ENCODE measurements at places on chromosomes 13 and 19. TPM values are rescaled to one million over a fixed set of nuclear protein-coding genes. Genes with fewer than 3 reads are reported as not detected.

DNA sequence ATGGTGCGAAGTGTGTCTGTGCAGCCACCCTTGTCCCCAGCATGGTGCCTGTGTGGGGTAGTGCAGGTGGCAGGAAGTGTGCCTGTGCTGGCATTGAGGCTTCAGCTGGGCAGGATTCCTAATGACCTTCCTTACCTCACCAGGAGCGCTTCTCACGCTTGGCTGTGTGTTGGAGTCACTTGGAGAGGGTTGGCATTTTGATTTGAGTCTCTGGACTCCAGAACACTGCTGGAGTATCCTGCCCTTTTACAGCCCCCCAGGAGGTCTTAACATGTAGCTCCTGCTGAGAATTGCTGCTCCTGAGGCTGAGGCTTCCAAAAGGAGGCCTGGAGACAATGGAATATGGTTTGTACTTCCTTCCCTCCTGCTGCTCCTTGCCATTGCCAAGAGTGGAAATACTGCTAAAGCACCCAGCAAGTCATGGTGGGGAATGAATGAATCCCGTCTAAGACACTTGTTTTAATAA, 87.1 kb downstream of the ARHGEF7 start:
- H3K27me3 ChIP-seq = no peaks in the 10 kb centered on the region
- no peak for DNase-seq

DNA sequence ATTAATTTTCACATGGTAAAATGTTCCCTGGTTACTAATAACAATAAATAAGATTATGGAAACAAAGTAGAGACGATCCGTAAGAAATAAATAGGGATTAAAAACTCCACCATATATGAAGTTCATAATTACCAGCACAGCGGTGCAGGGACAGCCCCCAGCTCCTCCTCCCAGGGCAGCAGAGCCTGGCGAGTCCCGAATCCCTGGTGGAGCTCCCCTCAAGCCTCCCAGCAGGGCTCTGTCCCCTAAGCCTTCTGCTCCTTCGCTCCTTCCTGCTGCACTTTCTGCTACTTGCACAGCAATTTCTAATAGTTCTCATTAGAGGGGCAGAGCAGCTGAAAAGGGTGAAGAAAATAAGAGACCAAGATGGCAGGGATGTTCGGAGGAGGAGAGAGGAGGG, 43.6 kb downstream of the RASA3 start:
- no peak overlapping the region for H3K27ac ChIP-seq
- H3K4me1 ChIP-seq = no peaks in the 10 kb centered on the region
- DNase-seq = no peak
- no peak overlapping the region for H3K4me3 ChIP-seq
- H3K36me3 ChIP-seq = no peaks in the 10 kb centered on the region
- H3K27me3 ChIP-seq = no peaks in the 10 kb centered on the region

GRCh38 chr13:111900390-111901131, 166.4 kb upstream of the SOX1 start:
- no peaks in the 10 kb centered on the region for H3K27me3 ChIP-seq
- no peaks in the 10 kb centered on the region for H3K36me3 ChIP-seq
- H3K27ac ChIP-seq = no peak overlapping the region
- H3K4me3 ChIP-seq = no peak overlapping the region

DNA sequence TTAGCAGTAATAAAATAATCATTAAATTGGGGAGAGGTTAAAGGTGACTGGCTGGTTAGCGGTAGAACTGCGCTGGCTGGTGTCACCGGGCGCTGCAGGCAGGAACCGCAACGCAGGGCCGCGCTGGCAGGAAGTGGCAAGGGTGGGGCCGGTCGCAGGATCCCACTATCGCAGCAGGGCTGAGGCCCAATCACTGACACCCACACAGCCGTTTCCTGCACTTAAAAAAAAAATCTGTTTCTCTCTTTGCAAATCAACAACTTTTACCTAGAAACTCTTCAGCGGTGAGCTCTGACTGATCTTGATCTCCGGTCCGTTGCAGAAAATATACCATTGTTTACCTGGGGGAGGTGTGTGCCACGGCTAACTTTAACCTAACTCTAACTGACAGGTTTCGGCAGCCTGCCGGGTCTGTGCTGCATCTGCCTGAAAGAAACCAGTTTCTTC, 46.9 kb downstream of the KLF2 start:
- H3K36me3 ChIP-seq = peaks cover 15% of the 10 kb centered on the region
- H3K4me3 ChIP-seq = no peak overlapping the region

DNA sequence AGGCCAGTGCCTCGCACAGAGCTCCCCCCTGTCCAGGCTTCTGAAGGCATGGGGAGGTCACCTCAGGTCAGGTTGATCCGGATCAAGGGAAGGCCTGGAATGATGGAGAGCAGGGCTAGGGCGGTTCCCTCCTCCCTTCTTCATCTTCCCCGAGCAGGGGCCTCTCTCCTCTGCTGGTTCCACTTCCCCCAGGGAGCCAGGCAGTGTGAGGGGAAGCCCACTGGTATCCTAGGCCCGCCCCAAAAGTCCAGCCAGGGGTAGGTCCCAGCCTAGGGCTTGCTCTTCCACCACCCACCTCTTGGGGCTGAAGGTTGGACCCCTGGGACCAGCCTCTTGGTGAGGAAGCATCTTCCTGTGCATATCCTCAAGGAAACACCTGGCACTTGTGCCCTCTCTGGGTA, 16.4 kb upstream of the PRR19 start:
- no peaks in the 10 kb centered on the region for H3K27me3 ChIP-seq
- DNase-seq = no peak
- H3K4me3 ChIP-seq = peak overlapping the region; percentile 61
- H3K27ac ChIP-seq = peak overlapping the region; percentile 84
- H3K36me3 ChIP-seq = peaks cover 27% of the 10 kb centered on the region

DNA sequence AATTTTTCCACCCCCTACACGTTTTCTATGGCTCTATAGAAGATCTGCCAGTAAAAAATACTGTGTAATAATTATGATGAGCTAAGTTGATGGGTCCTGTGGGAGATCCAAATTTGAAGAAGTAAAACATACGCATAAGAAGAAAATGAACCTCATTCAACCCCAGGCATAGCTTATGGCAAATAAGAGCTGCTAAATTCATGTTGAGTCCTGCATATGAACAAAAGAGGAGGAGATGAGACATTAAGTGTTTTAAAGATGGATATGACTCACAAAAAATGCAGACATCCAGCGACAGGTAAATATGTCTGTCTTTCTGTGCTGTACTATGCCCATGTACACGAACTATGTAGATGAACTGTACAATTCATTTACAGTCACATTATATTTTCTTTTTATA, 101.9 kb downstream of the LIG4 start:
- no peaks in the 10 kb centered on the region for H3K36me3 ChIP-seq
- no peak for DNase-seq
- no peaks in the 10 kb centered on the region for H3K27me3 ChIP-seq

The CYP4F8 gene
- not detected for total RNA-seq

The FOSB gene
- total RNA-seq = 0.98 TPM

The SBNO2 gene
- total RNA-seq = 156 TPM
